ENCODE measurements at places on chromosomes 12 and 14. TPM values are rescaled to one million over a fixed set of nuclear protein-coding genes. Genes with fewer than 3 reads are reported as not detected.
A peak's percentile ranks its signal among the peaks of the same experiment; 100 is the strongest.

Gene SERPINA10
- total RNA-seq, result not detected

DNA sequence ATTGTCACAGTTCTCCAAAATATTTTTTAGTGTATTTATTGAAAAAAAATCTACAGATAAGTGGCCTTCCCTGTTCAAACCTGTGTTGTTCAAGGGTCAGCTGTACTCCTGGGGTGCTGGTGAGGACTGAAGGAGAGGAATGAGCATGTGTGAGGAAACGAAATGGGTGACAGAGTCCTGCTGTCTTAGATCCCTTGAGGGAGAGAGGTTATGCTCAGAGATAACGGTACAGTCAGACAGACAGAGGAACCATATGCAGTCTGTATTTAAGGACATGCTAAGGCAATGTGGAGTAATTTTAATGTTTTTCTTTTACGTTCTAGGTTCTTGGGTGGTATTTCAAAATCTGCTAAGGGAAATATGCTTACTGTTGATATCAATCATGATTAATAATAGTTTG, 352.9 kb upstream of the RGS6 start:
- no peak for ATAC-seq

GRCh38 chr12:132222096-132222807, 78.0 kb downstream of the NOC4L start:
- ATAC-seq, result no peak

- no peak for ATAC-seq
These were observed 200.6 kb upstream of the TBX3 start for GRCh38 chr12:114884575-114884974.

Gene POTEG
- not detected for total RNA-seq

GRCh38 chr14:106681161-106681560, 1154.8 kb downstream of the TMEM121 start:
- no peak for ATAC-seq

DNA sequence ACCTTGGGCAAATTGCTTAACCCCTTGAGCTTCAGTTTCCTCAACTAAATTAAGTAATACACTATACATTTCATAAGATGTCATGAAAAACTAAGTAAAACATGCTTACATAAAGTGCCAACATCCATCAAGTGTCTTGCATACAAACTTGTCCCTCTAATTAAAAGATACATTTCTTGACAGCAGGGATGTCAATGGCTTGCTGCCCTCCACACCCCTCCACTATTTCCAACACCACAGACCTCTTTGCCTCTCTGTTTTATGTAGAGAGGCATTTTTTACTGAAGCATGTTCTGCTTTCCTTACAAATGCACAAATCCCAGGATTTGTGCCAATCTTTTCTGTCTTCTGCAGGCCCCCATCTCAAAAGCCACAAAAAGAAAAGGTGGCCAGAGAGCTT, 89.0 kb upstream of the HOXC13 start:
- ATAC-seq, result no peak

- ATAC-seq, result no peak
These were observed 218 bp downstream of the LYSET start for GRCh38 chr14:93185349-93185720.

Gene DHRS7
- 40.3 TPM for total RNA-seq

DNA sequence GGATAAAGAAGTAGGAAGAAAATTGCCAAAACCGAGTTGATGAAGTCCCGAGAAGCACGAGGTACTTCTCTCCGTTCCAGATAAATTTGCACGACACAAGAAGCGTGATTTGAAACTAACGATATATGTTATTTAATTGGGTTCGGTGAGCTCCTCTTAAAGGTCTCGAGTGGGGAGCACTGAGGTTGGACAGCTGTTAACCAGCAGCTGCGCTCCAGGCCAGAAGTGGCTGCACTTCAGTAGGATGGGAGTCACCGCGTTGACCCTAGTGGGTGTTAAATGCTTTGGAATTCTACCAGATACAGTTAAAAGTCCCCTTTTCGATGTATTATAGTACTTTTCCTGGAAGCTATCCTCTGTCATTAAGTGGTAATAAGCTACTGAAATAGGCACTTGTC, 953 bp upstream of the DCAF5 start:
- ATAC-seq, result no peak

- no peak for ATAC-seq
These were observed 913.9 kb upstream of the SEL1L start for GRCh38 chr14:82447586-82447985.

GRCh38 chr12:19841451-19841850, 402.2 kb downstream of the AEBP2 start:
- no peak for ATAC-seq

GRCh38 chr14:49923442-49923841, 30.6 kb downstream of the ARF6 start:
- no peak for ATAC-seq

Gene SALL2
- total RNA-seq, result 1.4 TPM

DNA sequence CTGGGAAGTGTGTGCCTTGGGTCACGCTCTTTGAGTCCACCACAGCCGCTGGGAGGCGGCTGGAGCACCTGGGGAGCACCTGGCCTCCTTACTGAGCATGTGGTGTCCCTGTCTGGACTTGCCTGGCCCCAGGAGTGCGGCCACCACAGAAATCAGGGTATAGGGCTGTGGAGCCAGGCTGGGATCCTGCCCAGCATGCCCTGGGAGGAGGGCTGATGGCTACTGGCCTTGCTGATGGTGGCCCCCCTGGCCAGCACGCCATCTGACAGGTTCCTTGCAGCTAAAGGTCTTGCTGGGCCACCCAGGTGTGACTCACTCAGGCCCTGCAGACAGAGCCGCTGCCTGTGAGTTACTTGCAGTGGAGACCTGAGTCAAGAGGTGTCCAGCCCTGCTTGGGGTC, 6.0 kb downstream of the ULK1 start:
- ATAC-seq, result no peak

Gene VWF
- 53.7 TPM for total RNA-seq

- ATAC-seq, result peak; percentile 71
These were observed at the start of gene KCNH3 for GRCh38 chr12:49538510-49539403. KCNH3 (plus strand) TSS chr12:49539030; CDS start chr12:49539417, 387 bp downstream.

Gene ANKS1B
- 2.8 TPM for total RNA-seq

- no peak for ATAC-seq
These were observed 52.3 kb upstream of the EGLN3 start for GRCh38 chr14:34003082-34003668.

Gene NEUROD4
- not detected for total RNA-seq

Gene TAS2R30
- 1.1 TPM for total RNA-seq

DNA sequence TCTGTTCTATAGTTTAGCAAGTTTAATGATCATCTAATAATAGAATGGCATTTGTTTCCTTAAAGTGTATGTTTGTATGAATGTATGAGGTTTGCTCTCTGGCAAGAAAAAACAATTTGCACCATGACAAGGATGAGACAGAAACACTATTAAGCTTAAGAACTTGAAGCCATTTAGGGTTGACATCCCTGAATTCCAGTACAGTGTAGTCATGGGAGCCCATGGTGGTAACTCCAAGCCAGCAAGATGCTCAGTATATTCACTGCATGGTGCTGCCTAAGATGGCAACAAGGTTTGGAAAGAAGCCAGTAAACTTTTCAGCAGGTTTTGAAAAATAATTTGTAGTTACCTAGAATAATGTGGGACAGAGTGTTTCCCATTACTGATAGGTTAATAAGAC, 158.6 kb downstream of the PRIMA1 start:
- no peak for ATAC-seq

GRCh38 chr14:102362084-102362483, 606 bp downstream of the CINP start:
- peak; percentile 68 for ATAC-seq

All from esophagus mucosa (tissue), 1 donor.